ENCODE measurements at places on chromosomes 12 and 14.
A peak's percentile ranks its signal among the peaks of the same experiment; 100 is the strongest.

GRCh38 chr14:96894966-96895365 is 97.8 kb downstream of the VRK1 start:
- no peaks in the 10 kb centered on the region for H3K36me3 ChIP-seq
- H3K27me3 ChIP-seq = no peaks in the 10 kb centered on the region
- no peak for DNase-seq
- no peak overlapping the region for H3K4me3 ChIP-seq
- H3K4me1 ChIP-seq = no peaks in the 10 kb centered on the region

GRCh38 chr12:92404921-92405320 is 259.3 kb upstream of the BTG1 start:
- peaks cover 39% of the 10 kb centered on the region for H3K4me1 ChIP-seq
- H3K4me3 ChIP-seq = no peak overlapping the region
- no peaks in the 10 kb centered on the region for H3K27me3 ChIP-seq
- H3K36me3 ChIP-seq = no peaks in the 10 kb centered on the region

DNA sequence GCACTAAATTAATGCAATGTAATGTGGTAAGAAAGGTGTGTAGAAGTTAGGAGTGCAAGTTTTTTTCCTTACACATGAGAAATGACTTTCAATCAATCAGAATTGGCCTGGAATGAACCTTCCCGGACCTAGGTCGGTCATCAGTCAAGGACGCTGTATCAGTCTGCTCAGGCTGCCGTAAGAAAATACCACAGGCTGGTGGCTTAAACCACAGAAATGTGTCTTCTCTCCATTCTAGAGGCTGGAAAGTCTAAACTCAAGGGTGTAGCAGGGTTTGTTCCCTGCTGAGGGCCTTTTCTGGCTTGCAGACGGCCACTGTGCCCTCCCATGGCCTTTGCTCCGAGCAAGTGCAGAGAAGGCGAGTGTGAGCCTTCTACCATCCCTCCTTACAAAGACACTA is 86.6 kb upstream of the DYNC1H1 start:
- H3K27ac ChIP-seq = peak overlapping the region; percentile 86
- DNase-seq = no peak
- H3K4me3 ChIP-seq = no peak overlapping the region
- no peaks in the 10 kb centered on the region for H3K27me3 ChIP-seq
- peaks cover 69% of the 10 kb centered on the region for H3K4me1 ChIP-seq

DNA sequence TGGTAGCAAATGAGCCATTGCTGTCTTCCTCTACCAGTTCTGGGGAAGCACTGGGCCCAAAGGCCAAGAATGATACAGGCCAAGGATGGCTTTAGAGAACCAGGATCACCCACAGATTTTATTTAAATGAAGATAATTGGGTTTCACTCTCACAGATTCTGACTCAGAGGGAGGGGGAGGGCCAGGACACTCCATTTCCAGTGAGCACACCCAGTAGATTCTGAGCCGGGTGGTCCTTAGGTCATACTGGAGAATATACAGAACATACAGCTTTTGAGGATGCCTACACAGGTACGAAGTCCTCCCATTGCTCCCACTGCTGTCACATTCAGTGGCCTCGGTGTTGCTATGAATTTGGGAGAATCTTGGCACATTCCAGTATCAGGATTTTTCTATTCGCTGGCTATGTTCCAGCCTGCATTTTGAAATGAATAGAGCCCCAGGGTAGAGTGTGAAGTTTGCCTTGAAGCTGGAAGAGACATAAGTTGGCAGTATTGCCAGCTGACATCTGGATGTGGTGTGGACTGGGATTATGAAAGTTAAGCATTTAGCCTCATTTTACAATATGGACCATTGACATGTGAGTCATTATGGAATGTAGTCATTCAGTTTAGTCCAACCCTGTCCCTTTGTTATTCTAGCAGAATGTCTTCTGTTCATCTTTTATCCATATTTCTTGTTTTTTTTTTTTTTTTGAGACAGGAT is 45.8 kb upstream of the POC1B start:
- H3K36me3 ChIP-seq = no peaks in the 10 kb centered on the region
- H3K27me3 ChIP-seq = no peaks in the 10 kb centered on the region
- no peak for DNase-seq
- no peak overlapping the region for H3K4me3 ChIP-seq
- H3K4me1 ChIP-seq = no peaks in the 10 kb centered on the region

DNA sequence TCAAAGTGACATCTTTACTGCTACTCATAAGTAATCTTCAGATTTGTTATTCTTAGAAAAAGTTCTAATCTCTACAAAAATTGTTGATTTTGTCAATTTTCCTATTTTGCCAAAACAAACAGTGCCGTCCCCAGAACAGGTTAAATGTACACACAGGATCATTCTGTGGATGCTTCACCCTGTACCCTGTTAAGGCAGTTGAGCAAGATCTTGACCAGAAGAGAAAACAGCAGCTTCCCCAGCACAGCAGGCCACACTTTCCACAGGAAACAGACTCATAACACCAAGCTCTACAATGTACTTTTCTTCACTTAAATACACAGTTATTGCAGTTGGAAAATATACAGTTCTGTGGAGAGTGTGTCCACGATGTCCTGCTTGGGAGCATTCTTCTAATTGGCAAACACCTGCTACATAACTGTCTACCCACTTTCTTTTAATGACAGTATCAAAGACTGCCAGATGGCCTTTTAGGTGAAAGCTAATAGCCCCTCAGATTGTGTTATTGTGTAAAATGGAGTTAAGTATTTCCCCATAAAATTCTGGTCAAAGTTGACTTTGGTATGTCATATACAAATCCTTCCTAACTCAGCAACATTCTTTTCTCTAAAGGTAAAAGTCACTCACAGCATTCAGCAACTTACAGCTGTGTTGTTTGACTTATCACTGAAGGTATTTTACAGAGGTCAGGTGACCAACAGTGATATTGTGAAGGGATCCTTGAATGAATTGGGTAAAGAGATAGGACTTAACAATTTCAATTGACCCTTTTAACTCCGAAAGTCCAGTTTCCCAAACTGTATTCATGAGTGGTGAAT is 77.0 kb downstream of the SEC23A start:
- no peak overlapping the region for H3K27ac ChIP-seq
- no peaks in the 10 kb centered on the region for H3K4me1 ChIP-seq
- H3K27me3 ChIP-seq = no peaks in the 10 kb centered on the region
- H3K4me3 ChIP-seq = no peak overlapping the region
- peaks cover 15% of the 10 kb centered on the region for H3K36me3 ChIP-seq
- DNase-seq = no peak

DNA sequence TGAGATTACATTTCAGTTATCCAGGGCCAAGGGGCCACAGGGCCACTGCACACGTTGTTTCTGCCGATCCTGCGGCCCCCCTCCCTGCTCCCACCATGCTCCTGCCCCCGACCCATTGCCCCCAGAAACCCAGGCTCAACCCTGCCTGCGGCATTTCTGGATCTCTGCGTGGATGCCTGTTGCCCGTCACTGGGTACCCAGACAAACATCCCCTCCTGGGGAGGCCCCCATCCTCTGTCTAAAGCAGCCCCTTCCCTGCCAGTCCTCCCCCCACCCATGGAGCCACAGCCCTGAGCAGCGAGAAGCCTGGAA is 326.4 kb upstream of the SFSWAP start:
- no peak for DNase-seq
- no peaks in the 10 kb centered on the region for H3K36me3 ChIP-seq
- no peak overlapping the region for H3K27ac ChIP-seq
- no peaks in the 10 kb centered on the region for H3K4me1 ChIP-seq

- H3K27me3 ChIP-seq = no peaks in the 10 kb centered on the region
- H3K36me3 ChIP-seq = no peaks in the 10 kb centered on the region
- no peaks in the 10 kb centered on the region for H3K4me1 ChIP-seq
- H3K4me3 ChIP-seq = no peak overlapping the region
- no peak overlapping the region for H3K27ac ChIP-seq
These were observed 100.6 kb downstream of the DIO2 start for GRCh38 chr14:80110721-80111120.

DNA sequence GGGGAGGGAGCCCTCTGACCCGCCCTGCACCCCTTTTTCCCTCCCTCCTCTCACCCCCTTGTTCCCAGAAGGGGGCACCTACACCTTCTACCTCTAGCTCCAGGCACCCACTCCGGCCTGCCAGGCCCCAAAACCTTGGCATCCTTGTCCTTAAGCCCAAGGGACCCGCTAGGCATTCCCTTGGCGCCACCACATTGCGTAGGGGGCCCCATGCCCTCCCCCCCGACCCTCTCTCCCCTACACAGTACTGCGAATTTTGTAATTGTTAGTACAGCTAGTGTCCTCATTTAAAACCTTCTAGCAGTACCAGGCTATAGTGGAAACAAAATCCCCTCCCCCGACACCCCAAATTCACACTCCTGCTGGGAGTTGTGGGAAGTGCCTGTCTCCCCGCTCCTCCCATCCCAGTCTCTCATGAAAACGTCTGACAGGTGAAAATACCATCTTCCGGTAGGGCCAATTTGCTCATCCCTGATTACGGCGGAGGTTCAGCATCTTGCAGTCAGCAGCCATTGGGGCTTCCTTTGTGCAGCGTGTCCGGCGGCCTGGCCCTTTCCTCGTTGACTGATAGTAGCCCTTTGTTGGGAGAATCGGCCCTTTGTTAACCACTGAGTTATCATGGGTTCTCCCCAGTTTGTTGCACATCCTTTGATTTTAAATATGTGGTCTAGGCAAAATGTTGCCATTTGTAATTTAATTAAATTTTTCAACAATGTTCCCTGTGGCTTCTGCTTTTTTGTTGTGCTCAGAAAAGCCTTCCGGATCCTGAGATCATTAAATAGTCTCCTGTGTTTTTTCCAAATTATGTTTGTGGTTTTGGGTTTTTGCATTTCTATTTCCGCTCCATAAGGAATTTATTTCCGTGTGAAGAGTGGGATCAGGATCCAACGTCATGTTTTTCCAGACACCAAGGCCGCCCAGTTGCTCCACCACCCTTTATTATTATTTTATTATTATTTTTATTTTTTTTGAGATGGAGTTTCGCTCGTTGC is 7.9 kb upstream of the CEP170B start:
- DNase-seq = no peak
- no peak overlapping the region for H3K4me3 ChIP-seq
- H3K4me1 ChIP-seq = no peaks in the 10 kb centered on the region
- no peak overlapping the region for H3K27ac ChIP-seq
- no peaks in the 10 kb centered on the region for H3K27me3 ChIP-seq
- H3K36me3 ChIP-seq = no peaks in the 10 kb centered on the region

DNA sequence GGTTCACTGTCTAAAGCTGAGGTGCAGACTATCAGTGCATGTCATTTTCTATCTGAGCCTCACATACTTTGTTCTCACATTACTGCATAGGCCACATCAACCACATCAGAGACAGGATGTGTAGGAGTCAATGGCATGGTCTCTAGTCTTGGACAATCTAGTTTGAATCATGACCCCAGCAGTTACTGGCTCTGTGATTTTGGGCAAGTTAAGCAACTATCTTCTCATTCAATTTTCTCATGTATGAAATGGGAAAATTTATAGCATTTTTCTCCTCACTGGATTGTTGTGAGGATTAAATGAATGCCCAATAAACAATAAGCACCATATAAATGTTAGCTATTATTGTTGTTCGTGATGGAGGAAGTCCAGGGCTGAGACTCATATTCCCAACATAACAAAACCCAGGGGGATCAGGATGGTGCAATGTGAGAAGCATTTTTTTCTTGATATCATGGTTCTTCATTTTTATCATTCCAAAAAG is 432.6 kb downstream of the LRIG3 start:
- H3K4me3 ChIP-seq = no peak overlapping the region
- no peaks in the 10 kb centered on the region for H3K27me3 ChIP-seq
- DNase-seq = no peak
- no peak overlapping the region for H3K27ac ChIP-seq

- no peaks in the 10 kb centered on the region for H3K27me3 ChIP-seq
- no peaks in the 10 kb centered on the region for H3K36me3 ChIP-seq
- DNase-seq = no peak
- no peak overlapping the region for H3K27ac ChIP-seq
- H3K4me1 ChIP-seq = no peaks in the 10 kb centered on the region
These were observed 49.7 kb downstream of the KIF26A start for GRCh38 chr14:104187931-104188726.

- H3K36me3 ChIP-seq = peaks cover 10% of the 10 kb centered on the region
- no peak for DNase-seq
- H3K27ac ChIP-seq = no peak overlapping the region
- no peaks in the 10 kb centered on the region for H3K4me1 ChIP-seq
These were observed 29.3 kb downstream of the KICS2 start for GRCh38 chr12:64192644-64193444.
